D721Med (cell line): ENCODE measurements at places on chromosomes 16 and 17.

DNA sequence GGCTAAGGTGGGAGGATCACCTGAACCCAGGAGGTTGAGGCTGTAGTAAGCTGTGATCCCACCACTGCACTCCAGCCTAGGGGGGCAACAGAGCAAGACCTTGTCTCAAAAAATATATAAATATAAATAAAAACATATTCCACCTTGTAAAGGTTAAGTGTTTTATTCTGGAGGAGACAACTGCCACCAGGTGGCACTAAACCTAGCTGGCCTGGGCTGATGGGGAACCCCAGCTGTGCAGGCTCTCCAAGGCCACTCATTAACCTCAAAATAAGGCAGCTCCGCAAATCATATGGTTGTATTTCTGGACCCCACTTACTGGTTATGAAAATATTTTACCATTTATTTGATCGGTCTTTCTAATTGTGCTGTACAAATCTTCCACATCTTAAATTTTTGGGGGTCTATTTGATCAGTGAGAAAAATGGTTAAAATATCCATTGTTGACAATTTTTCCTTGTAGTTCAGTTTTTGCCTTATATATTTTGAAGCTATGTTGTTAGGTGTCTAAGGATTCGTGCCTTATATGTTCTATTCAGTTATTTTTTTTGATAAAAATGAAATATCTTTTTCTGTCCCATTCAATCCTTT, 8.5 kb upstream of the ICAM2 start:
- DNase-seq: no peak

- no peak for DNase-seq
These were observed 58.6 kb downstream of the WSB1 start for GRCh38 chr17:27352448-27353032.

- DNase-seq: no peak
These were observed 10.9 kb downstream of the TRAF7 start for GRCh38 chr16:2166263-2167067.

GRCh38 chr17:73112246-73112645, 19.8 kb upstream of the SLC39A11 start:
- no peak for DNase-seq

GRCh38 chr17:68327823-68328557, 36.7 kb downstream of the ARSG start:
- no peak for DNase-seq

DNA sequence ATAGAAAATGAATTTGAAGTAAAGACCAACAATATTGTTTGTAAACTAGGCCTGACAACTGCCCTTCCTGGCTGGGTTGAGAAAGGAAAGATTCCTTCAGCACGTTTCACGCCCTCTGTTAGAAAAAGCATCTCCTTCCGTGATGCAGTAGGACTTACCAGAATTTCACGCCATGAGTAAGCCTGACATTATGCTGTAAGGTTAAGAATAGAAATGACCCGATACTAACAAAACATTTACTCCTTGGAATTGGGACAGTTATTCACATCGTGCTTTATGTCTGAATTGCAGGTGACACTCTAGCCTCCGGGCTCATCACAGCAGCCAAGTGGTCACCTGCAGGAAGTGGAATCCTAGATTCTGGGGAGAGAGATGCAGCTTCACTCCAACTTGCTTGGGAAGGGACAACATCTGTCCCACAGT, 17.5 kb downstream of the MARCHF10 start:
- DNase-seq: no peak

DNA sequence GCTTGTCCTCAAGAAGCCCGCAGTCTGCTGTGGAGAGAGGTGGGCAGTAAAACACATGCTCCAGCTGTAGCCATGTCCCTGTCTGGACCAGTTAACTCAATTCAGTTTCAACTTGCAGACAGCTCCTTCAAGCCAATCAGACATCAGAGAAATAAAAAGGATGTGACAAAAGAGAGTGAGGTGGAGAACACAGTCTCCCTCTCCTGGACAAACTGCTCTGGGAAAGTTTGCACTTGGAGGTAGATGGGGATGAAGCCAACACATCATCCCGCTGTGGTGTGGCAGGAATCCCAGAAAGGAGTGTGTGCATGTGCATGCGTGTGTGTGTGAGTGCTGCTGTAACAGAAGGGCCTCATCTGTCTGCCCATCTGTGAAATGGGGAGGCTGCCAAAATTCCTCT, 358.6 kb upstream of the ASIC2 start:
- no peak for DNase-seq

DNA sequence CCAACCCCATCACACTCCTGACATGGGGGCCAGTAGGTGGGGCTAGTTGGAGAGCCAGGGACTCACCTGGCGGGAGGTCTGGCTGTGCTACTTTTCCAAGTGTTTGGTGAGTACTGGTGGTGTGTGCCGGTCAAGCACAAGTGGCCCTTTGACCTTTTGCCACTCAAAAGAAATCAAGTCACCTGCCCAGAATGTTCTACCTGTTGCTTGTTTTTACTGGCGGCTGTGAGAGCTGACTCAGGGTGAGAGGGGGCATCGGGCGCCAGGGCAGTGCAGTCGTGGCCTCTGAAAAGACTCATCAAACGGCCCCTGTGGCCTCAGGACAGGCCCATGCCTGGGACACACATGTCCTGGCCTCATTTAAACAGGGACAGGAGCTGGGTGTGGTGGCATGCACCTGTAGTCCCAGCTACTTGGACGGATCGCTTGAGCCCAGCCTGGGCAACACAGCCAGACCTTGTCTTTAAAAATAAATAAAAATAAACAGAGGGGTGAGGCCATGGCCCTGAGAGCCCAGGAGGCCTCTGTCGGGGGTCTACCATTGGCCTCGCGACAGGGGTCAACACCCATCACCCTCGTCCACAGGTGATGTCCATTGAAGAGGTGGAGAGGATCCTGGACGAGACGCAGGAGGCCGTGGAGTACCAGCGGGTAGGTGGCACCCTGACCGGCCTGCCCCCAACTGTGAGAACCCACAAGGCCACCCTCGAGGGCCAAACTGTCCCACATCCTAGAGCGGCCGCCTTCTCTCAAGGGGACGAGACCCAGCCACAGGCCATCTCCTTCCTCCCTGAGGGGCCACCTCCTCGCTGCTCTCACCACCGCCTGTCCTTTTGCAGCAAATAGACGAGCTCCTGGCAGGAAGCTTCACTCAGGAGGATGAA, 5.0 kb downstream of the CHMP6 start:
- no peak for DNase-seq

DNA sequence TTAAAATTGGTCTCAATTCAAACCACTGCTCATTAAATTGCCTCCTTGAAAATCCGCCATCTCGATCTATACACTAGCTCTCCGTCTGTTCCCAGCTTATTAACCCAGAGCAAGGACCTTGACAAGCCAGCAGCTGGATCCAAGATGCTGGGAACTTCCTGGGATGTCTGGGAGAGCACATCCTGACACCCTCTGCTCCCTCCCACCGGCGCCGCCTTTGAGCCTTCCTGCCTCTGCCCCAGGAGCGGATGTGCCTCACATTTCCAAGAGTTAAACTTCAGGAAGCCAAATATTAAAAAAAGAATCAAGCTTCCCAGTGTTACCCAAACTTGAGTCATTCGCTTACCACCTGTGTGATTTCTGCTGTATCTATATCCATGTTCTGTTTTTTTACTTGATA, 107.9 kb downstream of the HAPSTR1 start:
- no peak for DNase-seq

- no peak for DNase-seq
These were observed 9.8 kb upstream of the IL17C start for GRCh38 chr16:88628512-88628974.

GRCh38 chr16:82384949-82385348, 214.9 kb upstream of the MPHOSPH6 start:
- no peak for DNase-seq

DNA sequence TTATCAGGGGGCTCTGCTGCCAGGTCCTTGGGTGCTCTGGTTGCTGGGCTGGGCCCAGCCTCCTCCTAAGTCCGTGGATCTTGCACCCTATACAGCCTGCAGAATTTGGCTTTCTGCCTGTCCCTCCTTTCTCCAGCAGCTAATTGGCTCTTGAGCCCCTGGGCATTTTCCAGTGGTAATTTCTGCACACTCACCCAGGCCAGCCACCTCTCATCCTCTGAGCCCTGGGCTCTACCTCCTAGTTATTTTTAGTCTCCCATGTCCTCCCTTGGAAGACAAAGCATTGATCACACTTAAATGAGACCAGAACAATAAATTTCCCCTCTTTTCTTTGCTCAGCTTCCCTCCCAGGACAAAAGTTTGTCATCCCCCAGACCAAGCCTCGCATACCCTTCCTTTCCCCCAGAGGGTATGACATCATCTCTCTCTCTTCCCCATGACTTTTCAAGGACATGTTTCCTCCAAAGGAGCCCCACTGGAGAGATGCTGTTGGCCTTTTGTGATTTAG, 38.1 kb downstream of the C17orf75 start:
- no peak for DNase-seq

GRCh38 chr17:42361781-42362186, 26.5 kb downstream of the STAT3 start:
- no peak for DNase-seq

GRCh38 chr17:82408288-82408937, 9.7 kb upstream of the HEXD start:
- no peak for DNase-seq

DNA sequence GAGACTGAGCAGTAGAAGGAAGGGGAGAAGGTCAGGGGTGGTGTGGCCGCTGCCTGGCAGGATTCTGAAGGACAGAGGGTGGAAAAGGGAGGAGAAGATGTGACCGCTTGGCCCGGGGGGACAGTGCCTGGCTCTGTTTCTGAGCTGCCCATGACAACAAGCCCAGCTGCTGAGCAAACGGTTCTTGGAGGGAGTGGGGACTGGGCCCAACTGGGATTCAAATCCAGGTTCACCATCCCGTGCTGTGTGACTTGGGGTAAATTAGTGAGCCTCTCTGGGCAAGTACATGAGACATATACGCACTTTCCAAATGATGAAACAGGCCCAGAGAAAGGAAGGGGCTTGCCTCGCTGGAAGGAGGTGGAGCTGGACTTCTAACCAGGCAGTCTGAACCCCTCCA, 23.3 kb downstream of the SEC14L5 start:
- no peak for DNase-seq

DNA sequence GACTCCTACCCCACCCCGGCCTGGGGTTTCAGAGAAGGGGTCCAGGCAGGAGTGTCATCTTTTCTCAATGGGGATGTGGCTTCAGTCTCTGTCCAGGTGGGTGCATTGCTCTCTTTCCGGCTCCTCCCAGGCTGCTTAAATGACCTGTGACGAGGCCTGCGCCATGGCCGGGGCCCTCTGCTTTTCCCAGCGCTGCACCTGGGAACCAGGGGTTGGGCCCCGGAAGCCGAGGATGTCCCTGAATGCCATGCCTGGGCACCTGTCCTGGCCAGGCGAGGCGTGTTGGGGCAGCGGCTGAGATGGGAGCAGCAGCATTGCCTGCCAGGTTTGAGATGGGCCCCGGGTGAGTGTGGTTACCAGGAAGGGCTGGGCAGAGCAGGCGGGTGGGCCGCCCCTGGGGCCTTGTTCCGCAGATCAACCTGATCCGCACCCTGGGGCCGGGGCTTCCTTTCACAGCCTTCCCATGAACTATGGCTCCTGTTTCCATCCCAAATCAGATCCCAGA, 147.4 kb downstream of the SEC14L1 start:
- no peak for DNase-seq

- DNase-seq: no peak
These were observed 5.9 kb downstream of the RHBDF1 start for GRCh38 chr16:66309-67182.

- no peak for DNase-seq
These were observed 10.4 kb downstream of the NME3 start for GRCh38 chr16:1760911-1761310.

- DNase-seq: no peak
These were observed 12.0 kb downstream of the FAM83G start for GRCh38 chr17:18992454-18993130.

- no peak for DNase-seq
These were observed 6.2 kb upstream of the INPP5K start for GRCh38 chr17:1522626-1523025.

DNA sequence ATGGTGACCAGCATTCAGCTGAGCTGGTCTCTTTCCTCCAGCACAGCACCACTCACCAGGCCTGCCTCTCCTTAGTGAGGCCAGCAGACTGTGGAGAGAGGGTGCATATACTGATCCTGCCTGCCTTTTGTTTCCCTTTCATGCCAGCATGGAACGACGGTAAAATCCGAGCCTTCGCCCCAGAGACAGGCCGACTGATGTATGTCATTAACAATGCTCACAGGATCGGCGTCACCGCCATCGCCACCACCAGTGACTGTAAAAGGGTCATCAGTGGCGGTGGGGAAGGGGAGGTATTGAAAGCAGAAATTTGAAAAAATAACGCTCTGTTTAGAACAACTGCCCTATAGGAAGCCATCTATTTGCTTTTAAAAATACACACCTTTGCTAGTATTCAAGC, 12.6 kb upstream of the USP43 start:
- no peak for DNase-seq

- no peak for DNase-seq
These were observed 296.3 kb downstream of the HS3ST4 start for GRCh38 chr16:25988084-25988483.

GRCh38 chr16:49441366-49441780, 67.8 kb downstream of the C16orf78 start:
- DNase-seq: no peak

- no peak for DNase-seq
These were observed 4.9 kb upstream of the ASGR1 start for GRCh38 chr17:7184091-7184488.

DNA sequence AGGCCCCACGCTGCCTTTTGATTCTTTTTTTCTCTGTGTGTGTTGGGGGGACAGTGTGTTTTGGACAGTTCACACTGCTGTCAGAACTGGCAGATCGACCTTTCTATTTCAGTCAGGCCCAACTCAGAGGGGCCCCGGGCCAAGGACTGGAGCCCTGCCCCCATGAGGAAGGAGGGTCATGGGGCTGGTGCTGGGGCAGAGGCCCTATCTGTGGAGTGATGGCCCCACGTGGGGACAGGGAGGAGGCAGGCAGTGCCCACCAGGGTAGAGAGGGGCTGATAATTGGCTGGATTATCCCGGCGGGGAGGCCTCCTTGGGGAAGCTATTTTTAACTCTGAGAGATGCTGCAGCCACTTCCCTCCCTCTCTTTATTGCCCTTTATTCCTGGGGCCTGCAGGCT, 5.7 kb upstream of the KCNJ12 start:
- no peak for DNase-seq
